ENCODE measurements at places on chromosomes 16 and 17.

DNA sequence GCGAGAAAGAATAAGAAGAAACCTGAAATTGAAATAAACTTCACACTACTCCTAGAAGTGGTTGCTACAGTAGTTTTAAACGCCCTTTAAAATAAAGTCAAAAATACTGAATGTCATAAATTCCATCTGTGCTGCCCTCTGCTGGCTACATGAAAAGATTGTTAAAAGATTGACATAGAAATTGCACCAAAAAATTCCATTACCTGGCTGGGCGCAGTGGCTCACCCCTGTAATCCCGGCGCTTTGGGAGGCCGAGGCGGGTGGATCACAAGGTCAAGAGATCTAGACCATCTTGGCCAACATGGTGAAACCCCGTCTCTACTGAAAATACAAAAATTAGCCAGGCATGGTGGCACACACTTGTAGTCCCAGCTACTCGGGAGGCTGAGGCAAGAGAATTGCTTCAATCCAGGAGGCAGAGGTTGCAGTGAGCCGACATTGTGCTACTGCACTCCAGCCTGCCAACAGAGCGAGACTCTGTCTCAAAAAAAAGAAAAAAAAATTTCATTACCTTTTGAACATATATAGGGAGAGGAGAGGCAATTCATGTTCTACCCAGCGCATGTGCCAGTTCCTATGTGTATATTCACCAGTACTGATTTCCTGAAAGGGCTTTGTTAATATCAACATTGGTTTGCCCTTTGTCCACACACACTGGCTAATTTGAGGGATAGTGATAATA, 36.5 kb downstream of the CYTH1 start:
- peak; percentile 38 for DNase-seq

- no peak for DNase-seq
Observed at GRCh38 chr17:42413464-42414040, 9.5 kb downstream of the CAVIN1 start.

- no peak for DNase-seq
Observed at GRCh38 chr17:1069847-1070246, 72.9 kb downstream of the TIMM22 start.

DNA sequence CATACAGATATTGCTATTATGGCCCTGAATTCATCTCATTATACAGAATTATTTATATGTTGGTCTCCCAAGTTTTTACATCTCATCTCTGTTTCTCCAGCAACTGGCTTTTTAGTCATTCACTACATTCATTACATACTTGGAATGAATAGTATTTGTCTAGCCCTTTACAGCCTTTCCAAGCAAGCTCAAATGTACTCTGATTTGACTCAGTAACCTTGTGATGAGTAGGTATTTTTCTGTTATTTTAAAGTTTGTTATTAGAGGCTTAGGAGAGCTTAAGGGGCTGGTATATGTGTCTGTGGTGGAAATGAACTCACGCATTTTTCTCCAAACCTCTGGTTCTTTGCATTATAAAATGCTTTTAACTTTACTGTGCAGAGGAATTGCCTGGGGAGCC, 224.7 kb downstream of the SNX29 start:
- no peak for DNase-seq

DNA sequence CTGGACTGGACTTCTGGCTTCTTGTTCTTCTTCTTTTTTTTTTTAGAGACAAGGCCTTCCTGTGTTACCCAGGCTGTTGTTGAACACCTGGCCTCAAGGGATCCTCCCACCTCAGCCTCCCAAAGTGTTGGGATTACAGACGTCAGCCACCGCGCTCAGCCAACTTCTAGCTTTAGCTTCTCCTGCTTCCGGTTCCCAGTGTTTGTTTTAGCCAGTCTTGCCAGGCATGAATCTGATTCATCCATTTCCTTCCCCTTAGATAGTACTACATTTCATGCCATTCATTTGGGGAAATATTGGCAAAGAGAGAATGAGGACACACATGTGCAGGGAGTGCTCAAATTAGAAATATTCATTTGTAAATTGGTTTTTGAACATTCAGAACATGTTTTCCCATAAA, 12.1 kb upstream of the NDUFAB1 start:
- DNase-seq: no peak

DNA sequence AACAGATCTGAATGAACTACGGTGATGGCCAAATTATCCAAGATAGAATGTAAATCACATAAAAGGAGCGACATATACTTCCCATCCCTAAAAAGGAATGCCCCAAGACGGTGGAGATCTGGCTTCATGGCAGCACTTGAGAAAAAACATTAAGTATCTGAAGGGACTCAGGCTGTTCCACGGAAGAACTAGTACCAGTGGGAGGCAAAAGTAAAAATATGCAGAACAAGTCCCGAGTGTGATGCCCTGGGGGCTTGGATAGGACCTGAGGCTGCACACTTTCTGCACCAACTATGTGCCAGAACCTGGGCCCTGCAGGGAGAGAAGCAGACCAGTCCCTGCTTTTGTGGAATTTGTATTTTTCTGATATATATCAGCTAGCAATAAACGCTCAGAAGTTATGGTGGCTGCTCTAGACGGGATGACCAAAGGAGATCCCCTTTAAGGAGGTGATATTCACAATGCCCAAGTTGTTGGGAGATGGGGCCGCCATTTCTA, 539 bp upstream of the CKLF start:
- no peak for DNase-seq

GRCh38 chr16:70653406-70653805, 7.0 kb downstream of the IL34 start:
- DNase-seq: no peak

GRCh38 chr17:14738652-14738988, 437.7 kb downstream of the HS3ST3B1 start:
- DNase-seq: no peak

DNA sequence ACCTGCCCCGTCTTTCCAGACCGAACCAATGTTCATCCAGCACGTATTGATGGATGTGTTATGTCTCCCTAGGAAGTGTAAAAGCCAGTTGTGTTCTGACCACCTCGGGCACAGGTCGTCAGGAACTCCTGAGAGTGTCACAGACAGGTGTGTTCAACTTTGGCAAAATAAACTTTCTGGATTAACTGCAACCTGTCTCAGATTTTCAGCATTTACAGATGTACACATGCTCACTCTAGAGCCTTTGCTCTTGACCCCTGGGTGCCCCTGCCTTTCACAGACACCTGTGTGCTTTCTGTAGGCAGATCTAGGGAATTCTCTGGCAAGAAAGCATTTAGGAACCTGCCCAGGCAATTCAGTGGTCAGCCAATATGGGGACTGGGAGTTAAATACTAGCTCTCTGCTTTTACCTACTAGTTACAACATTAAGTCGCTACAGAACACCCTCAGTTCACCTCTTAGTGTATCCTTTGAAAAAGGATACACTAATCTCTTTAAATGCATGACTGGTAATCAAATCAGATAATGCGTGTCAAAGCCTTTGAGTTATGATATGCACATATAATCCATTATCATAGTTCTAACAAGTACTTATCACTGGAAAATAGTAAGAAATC, 188.9 kb downstream of the CPPED1 start:
- DNase-seq: no peak

DNA sequence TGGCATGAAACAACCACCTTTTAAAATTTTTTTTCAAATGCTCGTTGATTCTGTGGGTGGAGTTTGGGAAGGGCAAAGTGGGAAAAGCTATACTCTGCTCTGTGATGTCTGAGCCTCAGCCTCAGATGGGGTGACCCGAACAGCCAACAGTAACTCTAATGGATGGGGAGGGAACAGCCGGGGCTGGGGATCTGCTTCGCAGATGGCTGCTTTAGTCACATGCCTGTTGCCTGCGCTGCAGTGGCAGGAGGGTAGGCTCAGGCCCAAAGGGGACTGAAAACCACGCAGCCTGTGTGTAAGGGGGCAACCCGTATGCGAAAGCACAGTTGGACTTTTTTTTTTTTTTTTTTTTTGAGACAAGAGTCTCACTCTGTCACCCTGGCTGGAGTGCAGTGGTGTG, 14.9 kb upstream of the MAPK3 start:
- DNase-seq: no peak

DNA sequence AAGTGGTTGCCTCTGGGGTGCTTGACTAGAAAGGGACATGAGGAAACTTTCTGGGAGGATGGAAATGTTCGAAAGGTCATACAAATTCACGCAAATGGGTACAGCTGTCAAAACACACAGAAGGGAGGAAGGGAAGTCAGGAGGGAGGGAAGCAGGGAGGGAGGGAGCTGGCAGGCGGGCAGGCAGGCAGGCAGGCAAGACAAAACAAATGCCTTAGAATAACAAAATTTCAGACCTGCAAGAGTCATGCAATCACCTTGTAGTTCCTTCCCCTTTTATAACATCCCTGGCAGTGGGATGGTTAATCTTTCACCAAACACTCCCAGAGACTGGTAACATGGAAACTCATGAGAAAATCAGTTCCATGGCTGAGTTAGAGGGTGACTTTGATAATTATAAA, 189.2 kb downstream of the STX8 start:
- no peak for DNase-seq

DNA sequence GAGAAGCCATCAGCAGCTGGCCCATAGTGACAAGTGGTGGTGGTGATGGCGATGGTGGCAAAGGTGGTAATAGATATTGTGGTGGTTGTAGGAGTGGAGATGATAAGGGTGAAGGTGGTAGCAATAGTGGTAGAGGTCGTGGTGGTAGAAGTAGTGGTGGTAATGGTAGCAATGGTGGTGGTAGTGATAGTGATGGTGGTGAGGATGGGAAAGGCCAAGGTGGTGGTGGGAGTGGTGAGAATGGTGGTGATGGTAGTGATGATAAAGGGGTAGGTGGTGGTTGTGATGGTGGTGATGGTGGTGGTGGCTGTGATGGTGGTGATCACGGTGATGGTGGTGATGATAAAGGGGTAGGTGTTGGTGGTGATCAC, 13.1 kb downstream of the CDH5 start:
- no peak for DNase-seq

DNA sequence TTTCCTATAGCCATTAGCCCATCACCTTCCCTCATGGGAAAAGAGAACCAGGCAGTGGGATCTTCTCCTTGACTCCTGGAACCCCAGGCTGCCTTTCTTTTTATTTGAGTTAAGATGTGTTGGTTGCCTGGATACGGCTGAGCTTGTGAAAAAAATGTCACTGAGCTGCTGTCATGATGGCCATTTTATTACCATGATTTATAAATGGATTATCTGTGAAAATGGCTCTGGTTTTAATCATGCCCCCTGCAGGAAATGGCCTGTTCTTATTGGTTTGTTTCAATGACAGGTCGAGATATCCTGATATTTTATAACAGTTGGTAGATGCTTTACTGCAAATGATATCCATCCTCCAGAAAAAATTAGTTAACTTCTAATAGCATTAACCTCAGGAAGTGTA, 640.4 kb downstream of the CDH11 start:
- DNase-seq: no peak

- DNase-seq: no peak
Observed at GRCh38 chr16:22979038-22979437, 165.1 kb downstream of the HS3ST2 start.

DNA sequence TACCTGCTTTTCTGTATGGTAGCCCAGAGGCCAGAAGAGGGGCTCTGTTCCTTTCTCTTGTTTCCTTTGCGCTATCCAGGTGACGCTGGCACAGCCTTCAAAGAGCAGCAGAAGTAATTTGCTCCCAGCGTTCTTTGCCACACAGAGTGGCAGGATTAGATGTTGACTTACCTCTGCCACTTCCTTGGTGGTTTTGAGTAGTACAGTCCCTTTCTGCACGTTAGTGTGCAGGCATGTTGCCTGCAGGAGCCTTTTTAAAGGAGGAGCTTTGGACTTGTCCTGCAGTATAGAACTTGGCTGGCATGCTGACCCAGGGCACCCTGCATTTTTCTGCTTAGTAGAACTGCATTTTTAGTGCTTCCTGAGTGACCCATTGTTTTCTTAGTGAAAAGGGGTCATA, at the start of gene ABCC11:
Gene ABCC11, minus strand, starts transcription at position 229 of the 400 bp plus-strand sequence. CDS start 15,618 bp downstream, outside the sequence.
- no peak for DNase-seq

- no peak for DNase-seq
Observed at GRCh38 chr17:59375857-59376256, 44.4 kb downstream of the YPEL2 start.

DNA sequence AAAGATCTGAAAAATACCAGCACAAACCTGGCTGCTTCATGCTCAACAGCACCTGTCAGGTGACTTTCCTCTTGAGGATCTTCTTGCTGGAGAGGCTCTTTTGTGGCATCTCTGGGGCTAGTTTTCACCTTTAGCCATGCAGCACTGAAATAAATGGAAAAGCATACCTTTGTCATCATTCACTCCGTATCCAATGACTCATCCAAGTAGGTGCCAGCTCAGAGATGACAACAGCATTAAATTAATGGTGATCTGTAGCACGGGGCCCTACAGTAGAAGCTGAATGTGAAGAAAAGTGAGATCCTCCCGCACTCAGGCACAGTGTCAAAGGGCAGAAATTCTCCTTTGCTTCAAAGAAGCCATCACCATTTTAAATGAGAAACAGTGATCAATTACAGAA, 32.2 kb downstream of the KIAA0753 start:
- DNase-seq: no peak

- DNase-seq: peak; percentile 57
Observed at GRCh38 chr17:10059684-10060211, 138.7 kb downstream of the GAS7 start.

DNA sequence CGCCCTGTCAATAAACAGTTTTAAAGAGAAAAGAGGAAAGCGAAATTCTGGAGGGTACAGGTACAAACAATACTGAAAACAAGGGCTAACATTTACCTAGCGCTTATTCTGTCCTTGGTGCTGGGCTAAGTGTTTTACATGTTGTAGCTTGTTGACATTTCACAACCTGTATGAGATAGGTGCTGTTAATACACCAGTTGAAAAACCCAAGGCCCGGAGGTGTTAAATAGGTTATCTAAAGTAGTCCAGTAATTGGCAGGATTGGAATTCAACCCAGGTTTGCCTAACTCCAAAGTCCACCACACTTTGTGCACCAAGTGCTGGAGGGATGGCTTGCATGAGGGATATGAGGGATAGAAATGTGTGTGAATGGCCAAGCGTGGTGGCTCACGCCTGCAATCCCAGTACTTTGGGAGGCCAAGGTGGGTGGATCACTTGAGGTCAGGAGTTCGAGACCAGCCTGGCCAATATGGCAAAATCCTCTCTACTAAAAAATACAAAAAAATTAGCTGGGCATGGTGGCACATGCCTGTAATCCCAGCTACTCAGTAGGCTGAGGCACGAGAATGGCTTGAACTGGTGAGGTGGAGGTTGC, 2.9 kb downstream of the ATP6V0D1 start:
- DNase-seq: no peak

GRCh38 chr17:79648181-79648831, 37.5 kb upstream of the RBFOX3 start:
- no peak for DNase-seq
